Head of caudate nucleus (tissue), 42 donors: ENCODE measurements at places on chromosomes 5 and 9.

- no peak for DNase-seq
Measured at GRCh38 chr9:129036923-129037766, 719 bp downstream of the MIGA2 start.

DNA sequence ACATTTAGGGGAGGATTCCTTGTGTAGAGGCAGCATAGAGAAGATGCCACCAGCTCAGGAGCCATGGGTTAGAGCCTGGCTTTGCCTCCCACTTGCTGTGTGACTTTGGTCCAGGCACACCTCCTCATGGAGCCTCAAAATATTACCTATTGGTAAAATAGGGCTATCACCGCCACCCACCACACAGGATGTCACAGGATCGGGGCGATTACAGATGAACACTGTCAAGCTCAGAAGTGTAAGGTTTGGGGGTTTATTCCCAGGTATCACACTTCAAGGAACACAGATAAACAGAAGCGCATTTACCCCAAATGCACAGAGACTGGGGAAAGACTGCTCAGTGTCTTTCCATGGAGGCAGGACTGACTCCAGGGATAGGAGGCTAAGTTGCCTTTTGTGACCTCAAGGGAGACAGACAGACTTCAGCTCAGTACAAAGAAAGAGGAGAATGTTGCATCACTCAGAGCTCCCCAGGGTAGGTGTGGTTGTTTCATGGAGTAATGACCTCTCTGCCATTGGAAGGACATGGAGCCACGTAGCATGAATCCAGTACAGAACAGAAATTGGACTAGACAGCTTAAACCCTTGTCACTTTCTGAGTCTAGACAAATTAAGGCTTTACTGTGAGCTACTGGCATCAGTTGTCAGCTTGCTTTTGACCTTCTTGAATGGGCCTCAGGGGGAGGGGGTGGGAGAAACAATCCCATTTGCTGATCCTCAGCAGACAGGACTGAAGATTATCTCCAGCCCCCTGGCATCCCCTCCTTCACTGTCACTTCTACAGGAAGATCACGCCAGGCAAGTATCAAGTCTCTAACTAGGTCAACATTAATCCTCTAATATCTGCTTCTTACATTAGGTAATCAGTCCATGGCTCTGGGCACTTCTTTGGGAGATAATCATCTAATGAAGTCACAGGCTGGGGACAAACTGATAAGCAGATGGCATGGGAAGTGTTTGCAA is 6.5 kb downstream of the TRAF1 start:
- no peak for DNase-seq

DNA sequence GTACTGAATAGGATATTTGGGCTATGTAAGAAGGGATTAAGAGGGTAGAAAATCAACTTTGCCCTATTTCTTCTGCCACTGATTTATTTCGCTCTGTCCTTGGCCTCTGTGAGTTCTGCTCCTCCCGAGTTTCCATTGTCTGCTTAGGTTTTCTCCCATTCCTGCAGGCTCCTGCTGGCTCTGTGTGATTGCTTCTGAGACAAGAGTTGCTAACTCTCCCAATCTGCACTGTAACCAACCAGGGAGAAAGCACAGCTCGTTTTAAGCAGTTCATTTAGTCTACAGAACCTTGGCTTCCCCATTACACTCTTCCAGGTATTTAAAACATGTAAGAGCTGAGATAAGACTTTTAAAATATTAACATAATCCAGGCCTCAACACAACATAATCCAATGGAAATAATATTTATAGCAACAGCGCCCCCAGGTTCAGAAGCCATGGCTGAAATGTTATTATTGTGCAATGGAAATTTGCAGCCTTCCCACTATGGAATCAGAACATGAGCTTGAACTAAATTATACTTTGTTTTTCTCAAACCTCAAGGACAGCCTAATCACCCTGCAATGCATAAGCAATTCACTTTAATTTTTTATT is 203.5 kb downstream of the ERCC6L2 start:
- no peak for DNase-seq

DNA sequence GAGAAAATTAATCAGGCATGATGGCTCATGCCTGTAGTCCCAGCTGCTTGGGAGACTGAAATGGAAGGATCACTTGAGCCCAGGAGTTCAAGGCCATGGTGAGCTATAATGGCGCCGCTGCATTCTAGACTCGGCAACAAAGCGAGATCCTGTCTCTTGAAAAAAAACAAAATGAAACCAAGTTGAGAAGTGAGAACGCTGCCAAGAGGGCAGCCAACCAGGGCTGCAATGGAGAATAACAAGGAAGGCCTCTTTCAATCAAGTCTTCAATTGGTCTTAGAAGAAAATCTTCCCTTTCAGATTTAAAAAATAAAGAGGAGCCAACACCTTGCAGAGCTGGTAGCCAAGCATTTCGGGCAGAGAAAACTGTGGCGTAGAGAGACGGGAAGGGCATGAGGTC is 14.7 kb downstream of the KIAA1958 start:
- no peak for DNase-seq

- no peak for DNase-seq
Measured at GRCh38 chr9:4959031-4959430, 26.0 kb upstream of the JAK2 start.

- DNase-seq: peak; percentile 86
Measured at GRCh38 chr5:122076669-122077365, 1.2 kb downstream of the LOX start.

- no peak for DNase-seq
Measured at GRCh38 chr5:112275671-112276070, 143.4 kb downstream of the EPB41L4A start.

DNA sequence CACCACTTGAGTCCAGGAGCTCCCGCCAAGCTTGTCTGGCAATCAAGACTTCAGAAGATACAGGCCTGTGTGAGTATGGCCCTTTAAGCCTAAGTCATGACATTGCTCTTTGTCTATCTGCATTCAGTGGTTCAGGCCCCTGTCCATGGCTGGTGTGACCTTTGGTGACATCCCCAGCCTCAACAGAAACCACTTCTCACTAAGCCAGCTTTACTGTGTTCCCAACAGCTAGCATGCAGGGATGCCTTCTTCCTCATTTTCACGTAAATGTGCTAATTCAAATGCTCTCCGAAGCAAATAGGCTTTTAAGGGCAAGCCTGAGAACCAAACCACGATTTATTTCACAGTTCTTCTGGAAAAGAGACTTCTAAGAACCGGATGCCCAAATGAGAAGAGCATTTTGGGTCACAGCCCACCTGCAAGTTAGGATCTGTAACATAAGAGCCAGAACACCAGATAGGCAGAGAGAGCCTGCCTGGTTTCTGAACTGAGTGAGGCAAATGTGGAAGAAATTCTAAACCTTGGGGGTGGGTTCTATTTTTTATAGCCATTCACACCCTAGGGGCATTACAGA is 14.9 kb downstream of the CD180 start:
- DNase-seq: no peak

DNA sequence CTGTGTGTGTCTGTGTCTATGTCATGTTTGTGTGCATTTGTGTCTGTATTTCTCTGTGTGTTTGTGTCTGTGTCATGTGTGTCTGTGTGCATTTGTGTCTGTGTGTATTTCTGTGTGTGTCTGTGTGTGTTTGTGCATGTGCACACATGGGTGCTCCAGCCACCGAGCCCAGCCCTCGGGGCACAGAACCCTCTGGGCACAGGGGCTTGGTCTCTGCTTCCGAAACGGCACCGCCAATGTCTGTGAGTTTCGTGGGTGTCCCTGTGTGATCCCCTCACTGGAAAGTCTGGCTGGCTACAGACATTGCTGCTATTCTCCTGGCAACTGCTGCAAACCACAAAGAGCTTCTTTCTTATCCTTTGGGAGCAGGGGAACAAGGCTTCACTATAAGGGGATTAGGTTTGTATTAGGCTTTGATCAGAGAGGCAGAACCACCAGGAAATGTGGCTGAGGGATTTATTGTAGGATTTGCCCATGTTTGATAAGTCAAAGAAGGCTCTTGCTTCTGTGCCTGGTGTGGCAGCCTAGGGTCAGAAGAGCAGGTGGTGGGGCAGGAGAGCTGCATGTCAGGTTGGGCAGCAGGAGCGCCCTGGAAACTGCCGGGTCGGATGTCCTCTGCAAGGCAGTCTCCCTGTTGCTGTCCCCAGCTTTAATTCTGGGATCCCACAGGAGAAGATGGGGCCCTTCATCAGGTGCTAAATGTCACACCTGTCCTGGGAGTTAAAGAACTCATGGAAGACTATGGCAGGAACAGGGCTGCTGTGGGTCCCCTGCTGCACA is 39.6 kb upstream of the FCN1 start:
- peak; percentile 3 for DNase-seq

- DNase-seq: no peak
Measured at GRCh38 chr5:91052977-91053740, 330.0 kb downstream of the ARRDC3 start.

GRCh38 chr5:176647843-176648473 is 674 bp downstream of the TSPAN17 start:
- no peak for DNase-seq

- no peak for DNase-seq
Measured at GRCh38 chr5:94968507-94969095, 316.3 kb downstream of the MCTP1 start.

DNA sequence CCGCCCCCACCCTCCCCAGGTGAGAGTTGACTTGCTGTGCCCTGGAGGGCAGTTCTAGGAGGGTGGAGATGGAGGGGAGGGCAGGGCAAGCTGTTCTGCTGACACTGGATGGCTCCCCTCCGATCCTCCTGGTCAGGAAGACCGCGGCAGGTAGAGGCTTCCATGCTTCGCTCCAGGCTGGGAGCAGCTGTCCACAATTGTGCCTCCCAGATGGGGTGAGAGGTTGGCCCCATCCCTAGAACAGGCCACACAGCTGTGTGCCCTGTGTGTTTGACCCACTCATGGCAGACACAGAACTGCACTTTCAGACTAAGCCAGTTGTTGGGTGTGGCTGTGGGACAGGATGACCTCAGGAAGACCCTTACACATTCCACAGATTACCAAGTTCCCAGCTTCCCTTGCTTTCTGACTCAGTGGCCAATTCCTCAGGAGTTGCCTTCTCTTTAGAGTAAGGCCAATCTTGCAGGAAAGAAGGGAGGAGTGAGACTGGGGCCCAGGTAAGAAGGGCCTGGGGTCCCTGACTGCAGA is 72.1 kb upstream of the HSPA9 start:
- no peak for DNase-seq

GRCh38 chr9:75889977-75890471 is 449 bp upstream of the PCSK5 start:
- DNase-seq: peak; percentile 37

DNA sequence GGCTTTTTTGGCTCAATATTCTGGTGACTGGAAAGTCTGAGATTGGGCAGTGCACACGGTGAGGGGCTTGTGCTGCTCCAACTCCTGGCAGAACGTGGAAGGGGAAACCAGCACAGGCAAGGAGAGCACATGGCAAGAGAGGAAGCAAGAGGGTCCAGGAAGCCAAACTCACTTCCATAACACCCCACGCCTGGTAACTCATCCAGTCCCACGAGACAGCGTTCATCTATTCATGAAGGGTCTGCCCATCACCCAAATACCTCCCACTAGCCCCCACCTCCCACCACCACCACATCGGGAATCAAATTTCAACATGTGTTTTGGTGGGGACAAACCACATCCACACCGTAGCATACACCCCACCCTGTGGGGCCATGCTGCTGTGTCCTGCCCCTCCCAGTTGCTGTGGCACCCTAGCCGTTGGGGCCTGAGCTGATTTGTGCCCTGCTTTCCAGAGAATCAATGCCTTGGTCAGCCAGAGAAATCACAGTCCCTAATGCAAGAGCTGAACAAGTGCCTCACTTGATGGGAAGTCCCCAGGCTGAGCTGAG is 27.3 kb downstream of the PROP1 start:
- no peak for DNase-seq

DNA sequence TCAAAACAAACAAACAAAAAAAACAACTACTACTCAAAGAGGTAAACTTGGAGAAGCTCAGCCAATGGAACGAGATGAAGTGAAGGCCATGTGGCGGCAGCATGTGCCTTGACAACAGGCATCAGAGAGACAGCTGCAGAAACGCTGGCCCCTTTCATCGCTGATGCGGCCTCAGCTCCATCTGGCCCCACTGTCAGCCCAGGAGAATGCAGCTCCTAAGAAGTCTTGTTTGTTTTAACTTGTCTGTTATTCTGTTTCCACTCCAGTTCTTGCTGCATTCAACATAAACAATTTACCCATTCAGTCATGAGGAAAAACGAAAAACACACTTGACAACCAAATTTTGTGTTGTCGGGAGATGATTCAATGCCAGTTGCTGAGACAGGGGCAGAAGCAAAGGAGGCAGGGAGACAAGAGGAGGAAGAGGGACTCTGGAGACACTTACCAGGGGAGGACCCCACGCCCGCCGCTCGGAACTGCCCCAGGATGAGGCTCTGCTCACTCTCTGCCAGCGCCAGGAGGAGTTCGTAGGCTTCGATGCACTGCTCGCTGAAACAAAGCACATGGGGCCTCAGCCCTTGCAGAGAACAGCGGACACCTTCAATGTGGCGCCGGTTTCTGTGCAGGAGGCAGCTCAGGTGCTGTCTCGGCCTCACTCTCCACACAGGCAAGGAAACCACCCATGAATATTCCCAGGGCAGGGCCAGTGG is 91.2 kb downstream of the DCP2 start:
- no peak for DNase-seq

GRCh38 chr5:163445345-163445744 is 8.0 kb downstream of the CCNG1 start:
- no peak for DNase-seq

DNA sequence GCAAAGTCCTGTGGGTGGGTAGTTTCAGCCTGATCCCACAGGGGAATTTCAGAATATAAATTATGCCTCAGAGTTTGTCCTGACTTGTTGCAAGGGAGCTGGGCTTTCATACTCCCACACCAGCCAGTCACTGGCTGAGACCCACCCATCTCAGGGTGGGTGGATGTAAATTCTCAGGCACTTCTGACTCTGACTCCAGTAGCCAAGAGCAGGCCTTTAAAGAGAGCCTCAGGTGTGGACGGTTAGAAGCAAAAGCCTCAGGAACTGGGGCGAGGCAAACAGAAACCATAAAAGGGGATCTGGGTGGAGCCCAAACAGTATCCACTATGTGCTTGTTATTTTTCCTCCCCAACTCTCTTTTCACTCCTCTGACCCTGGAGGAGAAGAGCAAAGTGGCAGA is 28.6 kb upstream of the FBXW11 start:
- no peak for DNase-seq

- DNase-seq: no peak
Measured at GRCh38 chr5:53089481-53089991, 20.0 kb downstream of the MOCS2 start.

GRCh38 chr5:113017881-113018635 is 41.5 kb downstream of the DCP2 start:
- DNase-seq: no peak

DNA sequence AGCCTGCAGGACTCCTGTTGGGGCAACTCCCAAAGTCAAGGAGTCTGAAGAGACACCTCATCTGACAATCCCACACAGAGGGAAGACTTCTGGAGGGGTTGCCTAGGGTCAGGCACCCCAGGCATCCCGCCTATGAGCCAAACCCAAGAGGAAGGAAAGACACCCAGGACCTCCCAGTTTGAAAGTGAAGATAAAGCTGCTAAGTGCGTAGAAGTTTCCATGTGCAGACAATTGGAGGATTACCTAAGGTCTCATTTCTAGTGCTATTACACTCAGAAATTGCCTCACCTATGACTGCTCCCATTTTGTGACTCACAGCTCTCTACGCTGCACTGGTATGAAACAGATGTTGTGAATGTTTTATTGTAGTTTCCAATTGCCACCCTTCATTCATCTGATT is 322.9 kb downstream of the SLIT3 start:
- no peak for DNase-seq
